ENCODE measurements at places on chromosomes 6 and 20. TPM values are rescaled to one million over a fixed set of nuclear protein-coding genes. Genes with fewer than 3 reads are reported as not detected.

The TPX2 gene
- total RNA-seq = 226 TPM

The EYS gene
- 0.03 TPM for total RNA-seq

The GPR6 gene
- not detected for total RNA-seq

The PROKR2 gene
- total RNA-seq = not detected

The PCMTD2 gene
- total RNA-seq = 105 TPM

The PPP1R16B gene
- 1.6 TPM for total RNA-seq

The HLA-DMB gene
- total RNA-seq = 4.5 TPM

The RAMACL gene
- total RNA-seq = 0.56 TPM

The CALHM4 gene
- total RNA-seq = not detected

The BCLAF1 gene
- 127 TPM for total RNA-seq

The ALDH8A1 gene
- not detected for total RNA-seq

The RAET1E gene
- not detected for total RNA-seq

The CALHM5 gene
- total RNA-seq = 0.07 TPM

The FNDC11 gene
- 0.39 TPM for total RNA-seq

The SLC52A3 gene
- total RNA-seq = not detected

The ATP6V1G2 gene
- 8.8 TPM for total RNA-seq

The EYA2 gene
- total RNA-seq = 1.8 TPM

The LY86 gene
- not detected for total RNA-seq

The THBD gene
- 0.06 TPM for total RNA-seq

The IRAK1BP1 gene
- 13.8 TPM for total RNA-seq

The DAAM2 gene
- total RNA-seq = 2.1 TPM

The MMS22L gene
- 50.1 TPM for total RNA-seq

The PSMB8 gene
- total RNA-seq = 2.0 TPM

The SLC32A1 gene
- total RNA-seq = 0.04 TPM

The RING1 gene
- total RNA-seq = 12.1 TPM

The JPH2 gene
- total RNA-seq = not detected

The TINAG gene
- not detected for total RNA-seq

The GUCA1A gene
- 3.4 TPM for total RNA-seq

The LGSN gene
- total RNA-seq = 0.09 TPM

The ZNF343 gene
- 7.4 TPM for total RNA-seq

The ASF1A gene
- 54.8 TPM for total RNA-seq

The NMBR gene
- 0.09 TPM for total RNA-seq

The OR2J3 gene
- total RNA-seq = not detected

The ZKSCAN4 gene
- 9.8 TPM for total RNA-seq

The XKR7 gene
- total RNA-seq = 0.07 TPM

The ZHX3 gene
- total RNA-seq = 6.8 TPM

The FAM110A gene
- 9.1 TPM for total RNA-seq

The NOTCH4 gene
- 4.5 TPM for total RNA-seq

The TSHZ2 gene
- total RNA-seq = 3.9 TPM

The LCA5 gene
- total RNA-seq = 10.7 TPM

The ARMC2 gene
- total RNA-seq = 3.7 TPM

The NKAPL gene
- total RNA-seq = not detected

The F13A1 gene
- total RNA-seq = 3.6 TPM
